ENCODE measurements at places on chromosomes 3 and 15. TPM values are rescaled to one million over a fixed set of nuclear protein-coding genes. Genes with fewer than 3 reads are reported as not detected.

GRCh38 chr3:47523310-47524073 is 10.0 kb upstream of the ELP6 start:
- no peak overlapping the region for H3K27ac ChIP-seq
- no peaks in the 10 kb centered on the region for H3K36me3 ChIP-seq
- no peaks in the 10 kb centered on the region for H3K27me3 ChIP-seq
- H3K4me1 ChIP-seq = no peaks in the 10 kb centered on the region

DNA sequence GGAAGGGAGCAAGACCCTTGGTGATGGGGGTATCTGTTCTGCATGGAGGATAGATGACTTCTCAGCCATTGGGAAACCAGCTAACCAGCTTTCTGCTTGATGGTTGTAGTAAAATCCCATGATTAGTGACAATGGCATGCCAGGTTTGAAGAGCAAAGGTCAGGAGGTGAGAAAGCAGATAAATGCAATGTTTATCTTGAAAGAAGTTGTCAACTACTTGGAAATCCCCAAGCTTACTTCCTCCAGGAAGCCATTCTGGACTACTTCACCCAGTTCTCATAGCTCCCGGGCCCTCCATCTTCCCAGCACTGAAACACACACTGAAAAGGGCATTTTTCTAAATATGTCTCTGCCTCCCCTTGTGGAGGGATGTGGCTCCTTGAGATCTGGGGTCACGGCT is 51.3 kb downstream of the SMAD3 start:
- no peaks in the 10 kb centered on the region for H3K27me3 ChIP-seq
- peaks cover 19% of the 10 kb centered on the region for H3K4me1 ChIP-seq
- no peak overlapping the region for H3K4me3 ChIP-seq
- no peak overlapping the region for H3K27ac ChIP-seq
- no peak for DNase-seq
- peaks cover 5% of the 10 kb centered on the region for H3K36me3 ChIP-seq

DNA sequence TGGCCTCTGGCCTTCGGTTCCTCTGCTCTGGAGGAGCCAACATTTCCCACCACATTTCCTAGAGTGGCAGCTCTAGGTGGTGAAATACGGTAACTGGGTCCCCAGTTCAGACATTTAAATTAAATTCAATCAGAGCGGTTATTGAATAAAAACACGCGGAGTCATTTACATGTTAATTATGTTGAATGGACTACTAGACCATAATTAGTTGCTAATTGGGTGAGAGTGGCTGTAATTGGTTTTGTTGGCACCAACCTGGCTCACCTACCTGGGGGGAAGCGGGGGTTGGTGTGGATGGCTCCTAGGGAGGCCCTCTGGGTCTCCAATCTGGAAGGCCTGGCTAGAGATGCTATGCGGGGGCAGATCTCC is 12.7 kb downstream of the SEMA3F start:
- no peaks in the 10 kb centered on the region for H3K36me3 ChIP-seq
- no peaks in the 10 kb centered on the region for H3K27me3 ChIP-seq
- no peak overlapping the region for H3K4me3 ChIP-seq
- peaks cover 22% of the 10 kb centered on the region for H3K4me1 ChIP-seq
- peak overlapping the region; percentile 51 for H3K27ac ChIP-seq

DNA sequence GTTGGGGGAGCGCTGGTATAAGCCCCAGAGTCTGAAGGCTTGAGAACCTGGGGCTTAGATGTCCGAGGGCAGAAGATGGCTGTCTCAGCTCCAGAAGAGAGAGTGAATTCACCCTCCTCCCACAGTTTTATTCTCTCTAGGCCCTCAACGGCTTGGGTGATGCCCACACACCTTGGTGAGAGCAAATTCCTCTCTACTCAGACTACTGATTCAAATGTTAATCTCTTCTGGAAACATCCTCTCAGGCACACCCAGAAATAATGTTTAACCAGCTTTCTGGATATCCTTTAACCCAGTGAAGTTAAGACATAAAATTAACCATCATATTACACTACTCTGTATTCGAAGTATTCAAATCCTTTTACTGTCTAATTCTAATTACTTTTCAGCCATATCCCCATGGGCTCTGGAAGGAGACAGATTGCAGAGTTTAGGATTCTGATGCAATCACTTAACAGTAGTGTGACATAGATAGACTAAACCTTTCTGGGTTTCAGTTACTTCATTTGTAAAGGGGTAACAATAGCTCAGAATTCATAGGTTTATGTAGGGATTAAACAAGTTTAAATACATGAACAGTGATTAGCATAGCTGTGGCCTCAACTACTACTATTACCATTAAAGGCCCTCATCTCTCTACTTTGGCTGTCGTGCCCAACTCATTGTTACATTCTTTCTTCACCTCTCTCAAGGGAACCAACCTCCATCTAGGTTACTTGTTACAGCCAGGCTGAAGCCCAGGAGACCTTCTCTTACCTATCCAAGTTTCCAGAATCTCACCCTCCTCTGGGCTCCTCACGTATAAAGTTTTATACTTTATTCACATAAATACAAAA is 25.7 kb upstream of the ANO10 start:
- H3K27ac ChIP-seq = no peak overlapping the region
- no peak for DNase-seq

Gene PLA2G4D
- total RNA-seq = not detected

Gene DISP2
- total RNA-seq = 0.40 TPM
